Activated naive CD8-positive, alpha-beta T cell treated with anti-CD3 and anti-CD28 coated beads for 36 hours (primary cell): ENCODE measurements at places on chromosomes 6 and 20.
A peak's percentile ranks its signal among the peaks of the same experiment; 100 is the strongest.

GRCh38 chr6:122713138-122713537 is 66.4 kb upstream of the FABP7 start:
- H3K27ac ChIP-seq: no peak overlapping the region
- H3K4me3 ChIP-seq: no peak overlapping the region
- peaks cover 11% of the 10 kb centered on the region for H3K27me3 ChIP-seq
- peaks cover 1% of the 10 kb centered on the region for H3K4me1 ChIP-seq

GRCh38 chr6:78377056-78377455 is 490.3 kb upstream of the IRAK1BP1 start:
- DNase-seq: no peak
- no peaks in the 10 kb centered on the region for H3K4me1 ChIP-seq
- no peaks in the 10 kb centered on the region for H3K36me3 ChIP-seq
- no peak overlapping the region for H3K27ac ChIP-seq
- H3K4me3 ChIP-seq: no peak overlapping the region

GRCh38 chr6:80425089-80425823 is 318.8 kb downstream of the BCKDHB start:
- no peaks in the 10 kb centered on the region for H3K4me1 ChIP-seq
- H3K4me3 ChIP-seq: no peak overlapping the region
- no peaks in the 10 kb centered on the region for H3K27me3 ChIP-seq
- no peak overlapping the region for H3K27ac ChIP-seq
- peaks cover 27% of the 10 kb centered on the region for H3K36me3 ChIP-seq
- no peak for DNase-seq

GRCh38 chr20:1378735-1379125 is 14.1 kb downstream of the FKBP1A start:
- H3K4me3 ChIP-seq: no peak overlapping the region
- no peak overlapping the region for H3K27ac ChIP-seq
- H3K27me3 ChIP-seq: no peaks in the 10 kb centered on the region
- peaks cover 86% of the 10 kb centered on the region for H3K4me1 ChIP-seq
- peaks cover 43% of the 10 kb centered on the region for H3K36me3 ChIP-seq

- H3K36me3 ChIP-seq: no peaks in the 10 kb centered on the region
- no peaks in the 10 kb centered on the region for H3K27me3 ChIP-seq
Measured at GRCh38 chr6:122069932-122070331, 329.5 kb upstream of the HSF2 start.

DNA sequence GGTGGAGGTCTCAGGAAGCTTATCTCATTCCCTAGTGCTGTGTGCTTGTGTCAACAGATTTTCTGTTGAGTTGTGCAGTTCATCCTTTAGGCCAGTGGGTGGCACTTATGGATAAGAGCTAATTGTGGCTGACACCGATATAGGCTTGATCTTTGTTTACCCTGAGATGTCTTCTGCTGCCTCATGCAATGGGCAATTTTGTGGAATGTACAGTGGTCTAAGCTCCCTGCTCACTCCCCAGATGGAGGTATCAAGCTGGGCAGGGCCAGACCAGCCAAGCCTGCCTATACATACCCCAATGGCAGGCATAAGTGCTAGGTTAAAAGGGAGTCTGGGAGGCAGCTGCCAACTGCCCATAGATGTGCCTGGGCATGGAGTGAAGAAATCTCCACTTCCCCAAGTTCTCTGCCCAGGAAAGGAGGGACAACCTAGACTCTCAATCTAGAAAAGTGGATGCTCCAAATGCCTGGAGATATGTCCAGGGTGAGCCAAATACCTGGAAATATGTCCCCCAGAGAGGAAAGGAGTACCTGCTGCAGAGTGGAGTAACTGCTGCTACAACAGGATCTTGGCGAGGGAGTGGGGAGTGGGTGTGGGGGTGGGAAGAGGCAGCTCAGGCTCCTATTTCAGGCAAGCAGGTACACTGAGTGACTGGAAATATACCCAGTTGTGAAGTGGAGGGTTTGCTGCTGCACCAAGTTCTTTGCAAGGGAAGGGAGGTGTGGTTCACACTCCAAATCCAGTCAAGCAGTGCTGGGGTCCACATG is 53.2 kb upstream of the ARG1 start:
- H3K4me1 ChIP-seq: peaks cover 16% of the 10 kb centered on the region
- DNase-seq: peak; percentile 24
- H3K27ac ChIP-seq: no peak overlapping the region
- no peak overlapping the region for H3K4me3 ChIP-seq
- H3K36me3 ChIP-seq: no peaks in the 10 kb centered on the region
- H3K27me3 ChIP-seq: no peaks in the 10 kb centered on the region
